ENCODE measurements at places on chromosomes 7 and 10. TPM values are rescaled to one million over a fixed set of nuclear protein-coding genes. Genes with fewer than 3 reads are reported as not detected.

Gene C10orf53
- not detected for total RNA-seq

Gene NUTM2B
- 2.6 TPM for total RNA-seq

Gene CALHM3
- not detected for total RNA-seq

Gene KLF14
- not detected for total RNA-seq

Gene SYCE1
- 1.7 TPM for total RNA-seq

Gene HOXA5
- not detected for total RNA-seq

Gene SMIM30
- total RNA-seq, result 18.9 TPM

Gene SRRM3
- not detected for total RNA-seq

- H3K27me3 ChIP-seq, result peaks cover 1% of the 10 kb centered on the region
- no peaks in the 10 kb centered on the region for H3K36me3 ChIP-seq
- no peaks in the 10 kb centered on the region for H3K4me1 ChIP-seq
- DNase-seq, result no peak
- no peak overlapping the region for H3K27ac ChIP-seq
- H3K4me3 ChIP-seq, result no peak overlapping the region
Observed at GRCh38 chr10:60114765-60115586, 208.6 kb upstream of the CCDC6 start.

DNA sequence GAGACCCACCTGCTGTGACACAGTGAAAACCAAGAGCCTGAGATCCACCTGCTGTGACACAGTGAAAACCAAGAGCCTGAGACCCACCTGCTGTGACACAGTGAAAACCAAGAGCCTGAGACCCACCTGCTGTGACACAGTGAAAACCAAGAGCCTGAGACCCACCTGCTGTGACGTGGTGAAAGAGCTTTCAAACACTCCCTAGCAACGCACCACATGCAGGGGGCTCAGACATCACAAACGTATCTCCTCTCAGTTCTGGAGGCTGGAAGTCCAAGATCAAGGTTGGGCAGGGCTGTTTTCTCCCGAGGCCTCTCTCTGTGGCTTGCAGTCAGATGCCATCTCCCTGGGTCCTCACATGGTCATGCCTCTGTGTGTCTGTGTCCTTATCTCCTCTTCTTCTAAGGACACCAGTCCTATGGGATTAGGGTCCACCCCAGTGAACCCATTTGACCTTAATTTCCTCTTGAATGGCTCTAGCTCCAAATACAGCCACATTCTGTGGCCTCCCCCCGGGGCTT is 43.8 kb downstream of the INSIG1 start:
- H3K36me3 ChIP-seq, result no peaks in the 10 kb centered on the region
- no peak overlapping the region for H3K27ac ChIP-seq
- H3K4me1 ChIP-seq, result peaks cover 13% of the 10 kb centered on the region

DNA sequence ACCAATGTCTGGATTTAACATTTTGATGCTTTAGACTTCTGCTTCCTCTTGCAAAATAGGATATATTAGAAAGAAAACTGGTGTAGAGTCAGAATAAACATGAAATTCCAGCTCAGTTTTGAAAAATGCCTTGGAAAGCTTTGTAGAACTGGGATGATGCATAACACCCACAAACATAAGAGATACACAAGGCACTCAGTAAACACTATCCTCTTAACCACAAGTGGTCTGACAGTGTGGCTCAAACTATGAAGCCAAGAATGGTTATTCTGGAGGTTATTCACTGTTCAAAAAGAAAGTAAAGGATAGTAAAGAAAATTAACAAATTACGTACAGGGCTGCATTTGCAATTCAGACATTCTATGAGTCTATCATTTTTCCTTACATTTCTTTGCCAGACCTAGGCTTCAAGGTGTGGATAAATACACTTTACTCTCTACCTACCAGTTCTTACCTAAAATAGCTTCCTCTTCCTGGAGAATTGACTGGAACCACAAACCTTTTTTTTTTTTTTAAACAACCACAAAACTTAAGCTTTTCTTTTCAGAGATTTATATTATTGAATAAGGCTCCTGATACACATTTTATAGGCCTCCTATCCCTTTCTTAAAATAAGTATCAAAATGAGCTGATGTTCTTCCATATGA is 9.0 kb upstream of the RSBN1L start:
- peaks cover 18% of the 10 kb centered on the region for H3K36me3 ChIP-seq
- no peaks in the 10 kb centered on the region for H3K27me3 ChIP-seq
- peaks cover 35% of the 10 kb centered on the region for H3K4me1 ChIP-seq

DNA sequence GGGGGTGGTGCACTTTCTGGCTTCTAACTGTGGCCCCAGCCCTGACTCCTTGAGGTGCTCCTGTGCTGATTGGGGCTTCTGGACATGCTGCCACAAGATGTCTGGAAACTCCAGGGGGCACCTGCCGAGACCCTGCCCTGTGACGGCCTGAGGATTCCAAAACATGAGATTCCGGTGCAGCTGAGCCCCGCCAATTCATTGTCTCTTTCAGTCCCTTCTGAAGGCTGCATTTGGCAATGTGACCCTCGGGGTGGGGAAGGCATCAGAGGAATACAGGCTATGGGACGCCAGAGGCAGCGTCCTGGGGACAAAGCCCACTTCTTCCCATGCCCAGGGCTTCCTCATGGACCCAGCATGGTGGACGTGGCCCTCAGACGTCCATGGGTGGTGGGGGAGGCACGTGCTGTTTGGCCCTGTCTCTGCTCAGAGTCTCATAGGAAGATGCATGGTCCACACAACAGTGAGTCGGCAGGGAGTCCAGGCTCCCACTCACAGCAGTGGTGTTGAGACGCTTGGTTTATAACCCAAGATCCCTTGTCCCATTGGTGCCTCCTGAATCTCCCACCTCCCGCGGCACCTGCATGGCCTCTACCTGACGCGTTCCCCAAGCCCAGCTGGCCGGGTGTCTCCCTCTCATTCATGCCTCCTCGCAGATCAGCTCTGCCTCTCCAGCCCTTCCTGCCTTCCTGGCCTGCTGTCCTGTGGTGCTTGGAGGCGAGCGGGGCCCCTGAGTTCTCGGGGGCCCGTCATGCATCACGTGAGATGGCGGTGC is 129.9 kb downstream of the WDR37 start:
- H3K36me3 ChIP-seq, result no peaks in the 10 kb centered on the region
- no peak for DNase-seq
- no peak overlapping the region for H3K27ac ChIP-seq

DNA sequence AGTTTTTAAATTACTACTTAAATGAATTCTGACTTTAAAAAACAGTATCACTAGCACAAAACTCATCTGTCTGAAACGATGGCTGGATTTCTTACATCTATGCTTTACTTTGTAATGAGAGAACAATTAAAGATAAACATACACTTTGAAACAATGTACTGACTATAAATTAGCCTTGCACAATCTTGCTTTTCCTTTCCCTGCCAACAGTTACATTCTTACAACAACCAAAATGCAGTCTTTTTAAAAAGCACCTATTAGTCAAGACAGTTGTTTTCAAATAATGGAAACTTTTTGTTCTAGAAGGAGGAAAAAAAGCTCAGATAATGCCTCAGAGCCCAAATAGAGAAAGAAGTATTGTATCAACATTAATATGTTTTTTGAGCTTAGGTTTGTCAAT is 153.3 kb downstream of the ELMO1 start:
- H3K27ac ChIP-seq, result no peak overlapping the region
- peaks cover 8% of the 10 kb centered on the region for H3K4me1 ChIP-seq
- H3K36me3 ChIP-seq, result peaks cover 4% of the 10 kb centered on the region
- no peak overlapping the region for H3K4me3 ChIP-seq

DNA sequence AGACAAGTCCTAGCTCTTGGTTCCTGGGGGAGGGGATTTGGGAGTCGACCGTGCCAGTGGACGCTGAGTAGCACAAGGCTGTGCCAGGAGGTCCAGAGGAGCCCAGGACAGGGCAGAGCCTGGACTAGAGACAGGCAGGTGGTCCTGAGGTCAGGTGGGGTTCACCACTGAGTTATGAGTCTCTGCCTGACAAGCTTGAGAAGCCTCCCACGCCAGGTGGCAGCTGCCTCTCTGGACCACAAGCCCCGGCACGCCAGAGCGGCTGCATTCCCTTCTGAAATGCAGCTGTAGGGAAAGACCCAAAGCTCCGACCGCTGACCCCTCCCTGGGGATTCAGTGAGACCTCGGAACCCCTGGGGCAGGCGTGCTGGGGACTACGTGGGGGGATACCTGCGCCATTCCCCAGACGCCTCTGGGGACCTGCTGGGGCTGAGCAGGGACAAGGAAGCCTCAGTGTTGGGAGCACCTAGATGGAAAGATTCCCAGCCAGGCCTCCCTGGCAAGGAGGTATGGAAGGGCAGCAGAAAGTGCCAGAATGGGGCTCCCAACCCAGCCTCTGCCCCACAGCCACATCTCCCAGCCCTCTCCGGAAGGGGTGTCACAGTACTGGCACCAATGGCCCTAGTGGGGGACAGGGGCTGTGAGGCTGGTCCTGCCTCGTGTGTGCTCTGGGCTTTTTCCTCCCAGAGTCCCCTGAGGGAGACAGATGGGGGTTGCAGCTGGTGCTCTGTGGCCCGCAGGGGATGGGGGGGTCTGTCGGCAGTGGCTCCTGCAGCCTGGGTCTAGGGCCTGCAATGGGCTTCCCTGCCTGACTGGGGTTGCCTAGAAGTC is 29.0 kb downstream of the PDGFA start:
- H3K4me1 ChIP-seq, result no peaks in the 10 kb centered on the region
- H3K27ac ChIP-seq, result peak overlapping the region; percentile 24
- H3K27me3 ChIP-seq, result no peaks in the 10 kb centered on the region
- DNase-seq, result peak; percentile 55

GRCh38 chr10:90227217-90227656 is 525.8 kb downstream of the KIF20B start:
- no peak overlapping the region for H3K27ac ChIP-seq
- DNase-seq, result no peak

DNA sequence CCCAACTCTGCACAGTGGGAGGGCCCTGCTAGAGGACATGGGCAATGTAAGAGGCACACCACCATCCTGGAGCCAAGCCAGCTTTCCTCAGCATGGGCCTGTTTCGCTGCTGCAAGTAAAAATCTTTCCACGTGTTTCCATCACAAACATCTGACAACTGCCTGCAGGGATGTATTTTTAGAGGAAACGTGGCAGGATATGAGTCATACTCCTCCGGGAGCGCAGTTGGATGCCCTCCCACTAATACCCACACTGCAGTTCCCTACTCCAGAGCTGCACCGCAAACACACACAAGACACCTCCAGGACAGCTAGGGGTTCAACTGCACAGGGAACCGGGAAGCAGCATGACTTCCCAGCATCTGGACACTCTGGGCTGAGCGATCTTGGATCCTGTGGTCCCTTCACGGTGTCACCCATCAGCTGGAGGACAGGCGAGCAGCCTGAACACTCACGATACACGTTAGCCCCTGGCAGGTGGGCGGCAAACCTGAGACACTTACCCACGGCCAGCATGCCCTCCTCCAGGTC is 26.1 kb downstream of the PLAC9 start:
- peaks cover 12% of the 10 kb centered on the region for H3K36me3 ChIP-seq
- H3K27ac ChIP-seq, result no peak overlapping the region
- DNase-seq, result no peak
- H3K4me1 ChIP-seq, result peaks cover 41% of the 10 kb centered on the region
- no peak overlapping the region for H3K4me3 ChIP-seq
- H3K27me3 ChIP-seq, result no peaks in the 10 kb centered on the region

GRCh38 chr10:31593124-31593523 is 274.1 kb downstream of the ZEB1 start:
- H3K27me3 ChIP-seq, result peaks cover 34% of the 10 kb centered on the region
- DNase-seq, result no peak
- H3K27ac ChIP-seq, result no peak overlapping the region
- no peak overlapping the region for H3K4me3 ChIP-seq
- H3K36me3 ChIP-seq, result peaks cover 16% of the 10 kb centered on the region
- H3K4me1 ChIP-seq, result no peaks in the 10 kb centered on the region

DNA sequence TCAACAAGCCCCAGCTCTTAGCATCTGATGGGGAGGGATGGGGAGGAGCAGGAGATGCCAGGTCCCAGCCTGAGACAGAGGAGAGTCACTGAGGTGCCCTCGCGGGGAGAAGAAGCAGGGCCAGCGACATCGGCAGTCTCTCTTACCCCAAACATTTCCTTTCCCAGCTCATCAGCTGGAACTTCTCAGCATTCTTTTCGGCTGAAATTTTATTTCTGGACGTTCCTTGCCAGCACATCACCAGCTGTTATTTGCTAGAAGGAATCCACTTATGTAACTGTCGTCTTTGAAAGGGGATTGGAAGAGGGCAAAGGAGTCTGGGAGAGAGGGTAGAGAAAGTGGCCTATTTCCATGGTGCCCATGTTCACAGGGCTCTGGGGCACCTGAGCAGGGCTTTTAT is 101.0 kb upstream of the SHH start:
- no peak overlapping the region for H3K27ac ChIP-seq
- H3K4me1 ChIP-seq, result no peaks in the 10 kb centered on the region
- H3K27me3 ChIP-seq, result peaks cover 9% of the 10 kb centered on the region

DNA sequence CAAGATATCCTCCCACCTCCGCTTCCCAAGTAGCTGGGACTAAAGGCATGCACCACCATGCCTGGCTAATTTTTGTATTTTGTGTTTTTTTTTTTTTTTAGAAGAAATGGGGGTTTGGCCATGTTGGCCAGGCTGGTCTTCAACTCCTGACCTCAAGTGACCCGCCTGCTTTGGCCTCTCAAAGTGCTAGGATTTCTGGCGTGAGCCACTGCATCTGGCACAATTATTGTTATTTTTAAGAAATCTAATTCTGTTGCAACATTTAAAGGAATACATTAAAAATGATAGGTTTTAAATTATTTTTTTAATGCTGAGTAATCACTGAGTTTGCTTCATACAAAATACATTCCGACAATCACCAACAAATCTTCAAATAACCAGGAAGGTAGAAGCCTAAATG is 178.1 kb upstream of the SEMA3E start:
- DNase-seq, result no peak
- H3K4me1 ChIP-seq, result no peaks in the 10 kb centered on the region
- H3K27me3 ChIP-seq, result no peaks in the 10 kb centered on the region
- H3K4me3 ChIP-seq, result no peak overlapping the region
- no peak overlapping the region for H3K27ac ChIP-seq

DNA sequence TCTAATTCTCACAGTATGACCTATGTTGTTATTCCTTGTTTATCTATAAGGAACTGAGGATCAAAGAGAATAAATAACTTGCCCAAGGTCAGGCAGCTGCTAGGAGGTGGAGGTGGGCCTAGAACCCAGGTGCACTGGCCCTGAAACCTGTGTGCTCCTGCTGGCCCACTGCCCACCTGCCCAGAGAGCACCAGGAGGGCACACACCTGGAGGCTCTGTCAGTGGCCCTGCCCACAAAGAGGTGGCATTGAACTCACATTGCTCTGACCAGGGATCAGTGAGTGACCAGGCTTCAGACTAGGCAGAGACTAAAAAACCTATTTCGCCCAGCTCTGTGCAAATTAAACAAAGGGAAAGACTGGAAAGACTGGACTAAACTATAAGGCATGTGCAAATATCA is 210.6 kb downstream of the TNS3 start:
- no peak overlapping the region for H3K4me3 ChIP-seq
- H3K36me3 ChIP-seq, result no peaks in the 10 kb centered on the region
- H3K27me3 ChIP-seq, result peaks cover 1% of the 10 kb centered on the region
- no peak overlapping the region for H3K27ac ChIP-seq
- no peak for DNase-seq

- no peaks in the 10 kb centered on the region for H3K36me3 ChIP-seq
- H3K4me3 ChIP-seq, result no peak overlapping the region
- H3K27ac ChIP-seq, result no peak overlapping the region
- no peaks in the 10 kb centered on the region for H3K27me3 ChIP-seq
- DNase-seq, result no peak
Observed at GRCh38 chr7:15015545-15016314, 113.2 kb upstream of the DGKB start.

GRCh38 chr7:100035876-100036275 is 13.7 kb upstream of the ZSCAN21 start:
- H3K4me3 ChIP-seq, result no peak overlapping the region
- H3K27ac ChIP-seq, result no peak overlapping the region
- peaks cover 9% of the 10 kb centered on the region for H3K4me1 ChIP-seq
- no peaks in the 10 kb centered on the region for H3K27me3 ChIP-seq
- peaks cover 4% of the 10 kb centered on the region for H3K36me3 ChIP-seq
- no peak for DNase-seq

All from naive thymus-derived CD8-positive, alpha-beta T cell (primary cell).